Activated naive CD4-positive, alpha-beta T cell treated with anti-CD3 and anti-CD28 coated beads, Interleukin-2, amount 10 ng/mL, durations not matched to agents 7 days and 5 days (primary cell): ENCODE measurements at places on chromosomes 12 and 14.

- no peak for DNase-seq
Observed at GRCh38 chr12:4858386-4858785, 51.3 kb upstream of the KCNA1 start.

- DNase-seq = no peak
Observed at GRCh38 chr14:71534506-71534905, 397.7 kb upstream of the RGS6 start.

- no peak for DNase-seq
Observed at GRCh38 chr12:29070309-29070708, 78.8 kb upstream of the FAR2 start.

DNA sequence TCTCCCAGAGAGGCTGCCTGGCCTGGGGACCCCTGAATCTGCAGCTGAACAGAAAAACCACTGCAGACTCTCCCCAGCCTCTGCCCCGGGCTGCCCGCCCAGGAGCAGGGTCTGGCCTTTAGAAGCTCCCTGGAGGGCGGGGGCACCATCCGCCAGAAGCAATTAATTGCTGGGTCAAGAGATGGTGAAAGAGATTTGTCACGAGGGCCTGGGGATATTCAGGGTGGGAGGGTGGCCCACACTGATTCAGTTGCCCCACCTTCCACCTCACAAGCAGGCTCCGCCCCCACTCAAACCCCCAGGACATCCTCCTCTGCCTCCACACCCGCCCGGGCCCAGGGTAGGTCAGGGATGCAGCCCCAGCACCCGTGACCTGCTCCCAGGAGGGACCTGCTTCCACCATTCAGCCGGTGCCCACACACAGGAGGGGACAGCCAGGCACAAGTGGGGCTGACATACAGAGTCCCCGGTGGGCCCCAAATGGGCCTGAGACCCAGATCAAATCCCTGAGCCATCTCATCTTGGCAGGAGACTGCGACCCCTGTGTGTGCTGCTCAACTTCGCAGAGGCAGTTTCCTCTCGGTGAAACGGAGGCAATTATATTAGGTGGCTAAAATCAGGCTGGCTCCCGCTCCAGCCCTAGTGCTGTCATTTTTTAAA lies 23.0 kb downstream of the NCOR2 start:
- DNase-seq = no peak

- DNase-seq = no peak
Observed at GRCh38 chr14:84343656-84344055, 1186.3 kb upstream of the FLRT2 start.

GRCh38 chr12:48302161-48302911 lies 48.4 kb downstream of the ZNF641 start:
- DNase-seq = no peak

- peak; percentile 63 for DNase-seq
Observed at GRCh38 chr14:77026930-77027537, 1.5 kb downstream of the IRF2BPL start.

- DNase-seq = no peak
Observed at GRCh38 chr12:90235642-90236041, 527.0 kb upstream of the ATP2B1 start.

GRCh38 chr12:93387780-93388179 lies 10.1 kb downstream of the NUDT4 start:
- no peak for DNase-seq

GRCh38 chr12:111437816-111438454 lies 32.2 kb downstream of the SH2B3 start:
- DNase-seq = peak; percentile 20

DNA sequence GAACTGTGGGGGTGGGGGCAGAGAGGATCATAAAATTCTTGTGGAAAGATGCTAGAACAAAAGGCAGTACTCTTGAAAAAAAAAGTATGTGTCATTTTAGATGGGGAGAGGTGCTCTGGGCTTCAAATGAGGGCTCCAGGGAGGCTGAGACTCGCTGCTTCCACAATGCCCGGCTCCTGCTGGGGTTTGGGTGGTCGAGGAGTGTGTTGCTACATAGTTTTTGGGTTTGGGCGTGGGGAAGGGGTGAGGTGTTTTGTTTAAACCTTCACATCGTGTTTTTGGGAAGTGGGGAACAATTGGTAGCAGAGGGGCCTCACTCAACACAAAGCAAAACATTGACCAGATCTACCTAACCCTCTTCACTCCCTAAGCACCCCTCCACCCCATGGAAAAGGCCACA lies 8.1 kb downstream of the ISCA2 start:
- DNase-seq = no peak

- DNase-seq = no peak
Observed at GRCh38 chr12:45231515-45232145, 15.7 kb downstream of the ANO6 start.

DNA sequence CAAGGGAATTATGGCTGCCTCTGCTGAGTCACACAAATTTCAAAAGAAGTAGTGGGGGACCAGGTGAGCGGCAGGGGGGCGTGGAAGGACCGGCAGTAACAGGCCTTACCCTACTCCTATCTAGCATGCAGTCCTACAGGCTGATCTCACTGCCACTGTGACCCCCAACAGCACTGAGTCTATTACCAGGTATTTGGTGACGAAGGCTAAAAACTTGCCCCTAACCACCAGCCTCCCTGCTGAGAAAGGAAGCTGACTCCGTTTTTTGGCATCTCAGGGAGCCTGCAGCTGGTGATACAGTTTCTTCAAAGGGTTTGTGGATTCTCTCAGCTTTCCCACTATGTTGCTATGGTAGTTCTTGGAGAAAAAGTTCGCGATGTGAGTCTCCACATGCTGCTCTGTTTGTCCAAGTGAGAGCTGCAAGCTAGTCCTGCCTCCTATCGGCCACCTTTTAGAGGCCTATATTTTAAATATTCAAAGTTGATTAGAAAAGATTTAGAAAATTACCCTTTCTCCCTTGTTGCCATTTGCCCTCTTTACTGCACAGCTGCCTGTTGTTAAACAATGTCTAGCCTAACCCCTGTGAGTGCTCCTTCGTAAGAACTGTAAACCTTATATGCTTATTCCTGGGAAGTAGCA lies 57.1 kb upstream of the SLCO1B1 start:
- DNase-seq = no peak

- DNase-seq = peak; percentile 35
Observed at GRCh38 chr14:24670594-24670993, 36.6 kb upstream of the GZMB start.

DNA sequence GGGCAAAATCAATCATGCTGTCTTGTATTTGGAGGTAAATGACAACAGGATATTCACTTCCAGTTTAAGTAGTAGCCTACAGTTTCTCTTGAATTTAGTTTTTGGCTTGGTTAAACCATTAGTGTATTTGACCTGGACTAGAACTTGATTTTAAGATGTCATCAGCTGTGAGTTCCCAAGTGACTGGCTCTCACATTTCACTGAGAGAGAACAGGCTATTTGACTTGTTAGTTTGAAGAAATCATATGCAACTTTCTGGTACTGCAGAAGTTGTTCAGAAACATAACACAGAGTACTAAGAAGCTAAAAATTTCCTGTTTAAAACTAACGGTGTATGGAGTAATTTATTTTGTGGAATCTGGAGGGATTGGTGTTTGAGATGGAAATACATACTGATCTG lies 22.3 kb downstream of the MNAT1 start:
- DNase-seq = no peak

DNA sequence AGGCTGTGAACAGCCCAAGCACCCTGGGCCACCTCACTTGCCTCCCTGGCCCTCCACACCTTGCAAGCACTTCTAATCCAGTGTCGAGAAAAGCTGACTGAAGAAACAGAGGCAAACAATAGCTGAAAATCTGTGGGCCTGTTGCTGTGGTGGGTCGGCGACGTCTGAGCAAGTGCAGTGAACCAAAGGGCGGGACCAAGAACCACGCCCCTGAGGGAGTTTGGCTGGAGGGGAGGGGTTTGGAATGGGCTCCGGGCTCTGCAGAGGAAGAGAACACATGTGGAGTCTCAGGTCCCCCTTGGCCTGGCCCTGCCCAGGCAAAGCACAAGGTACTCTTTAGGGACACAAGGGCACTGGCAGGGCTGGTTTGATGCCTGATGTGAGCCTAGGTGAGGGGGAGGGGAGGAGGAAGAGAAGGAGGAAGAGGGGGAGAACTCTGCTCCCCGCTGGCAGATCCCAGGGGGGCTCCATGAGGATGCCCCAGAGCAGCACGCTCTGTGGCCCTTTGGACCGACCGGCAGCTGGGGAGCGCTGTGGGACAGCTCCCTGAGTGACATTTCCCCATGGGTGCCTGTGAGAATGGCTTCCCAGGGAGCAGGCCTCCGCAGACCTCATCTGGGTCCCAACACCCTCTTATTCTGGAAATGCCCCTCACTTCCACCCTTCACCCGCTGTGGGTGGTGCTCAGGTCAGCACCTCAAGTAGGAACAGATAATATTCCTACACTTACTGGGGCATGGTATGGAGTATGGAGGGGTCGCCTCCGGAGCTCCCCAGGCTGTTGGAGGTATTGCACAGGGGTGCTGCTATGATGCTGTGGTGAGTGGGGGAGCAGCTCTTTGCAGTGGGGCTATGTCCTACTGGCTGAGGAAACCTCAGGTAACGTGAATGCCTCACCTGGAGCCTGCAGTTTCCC lies 85.5 kb downstream of the CPSF2 start:
- DNase-seq = no peak

DNA sequence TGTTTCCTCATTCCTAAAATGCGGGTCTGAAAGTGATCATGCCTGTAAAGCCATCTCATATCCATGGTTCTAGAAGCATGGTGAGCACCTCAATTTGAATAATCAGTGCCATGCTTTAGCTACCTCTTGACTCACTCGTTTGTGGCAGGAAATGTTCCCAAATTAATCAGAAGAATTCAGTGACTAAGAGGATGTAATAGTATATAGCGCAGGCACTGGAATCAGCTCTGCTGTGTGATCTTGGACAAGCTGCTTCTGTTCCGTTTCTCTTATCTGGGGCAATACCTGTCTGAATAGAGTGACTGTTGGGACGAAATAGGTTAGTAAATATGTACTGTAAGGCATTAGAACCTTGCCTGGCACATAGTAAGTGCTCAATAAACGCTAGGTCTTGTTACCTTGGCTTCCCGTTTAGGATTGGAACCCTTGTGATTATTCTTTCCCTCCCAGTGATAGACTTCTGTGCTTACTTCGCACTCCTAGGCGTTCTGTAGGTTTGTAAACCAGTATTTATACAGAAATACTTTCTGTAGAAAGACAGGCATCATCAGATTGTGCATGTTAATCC lies 820 bp upstream of the SMAGP start:
- DNase-seq = no peak

DNA sequence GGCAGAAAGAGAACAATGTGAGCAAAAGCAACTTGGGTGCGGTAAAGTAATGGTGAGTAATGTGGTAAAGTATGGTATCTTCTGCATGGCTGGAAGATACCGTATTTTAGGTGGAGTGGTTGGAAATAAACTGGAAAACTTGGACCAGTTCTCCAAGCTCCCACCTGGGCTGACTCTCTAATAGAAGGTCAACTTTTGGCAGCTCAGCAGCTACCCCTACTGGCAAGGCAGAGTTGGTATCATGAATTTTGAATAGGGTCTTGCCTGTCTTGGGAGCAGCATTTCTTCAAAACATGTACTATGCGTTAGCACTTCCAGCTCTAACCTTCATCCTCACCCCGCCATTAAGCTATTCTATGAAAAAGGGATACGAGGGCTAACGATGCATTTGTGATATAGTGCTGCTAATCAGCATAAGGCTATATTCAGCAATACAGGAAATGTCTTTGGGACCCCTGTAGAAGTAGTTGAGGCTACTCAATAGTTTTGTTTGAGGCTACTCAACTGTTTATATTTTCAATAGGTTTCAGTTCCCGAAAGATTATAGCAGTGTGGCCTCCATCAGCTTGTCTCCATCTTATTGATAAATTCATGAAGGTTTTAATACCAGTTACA lies 276.3 kb upstream of the FAR2 start:
- peak; percentile 33 for DNase-seq

DNA sequence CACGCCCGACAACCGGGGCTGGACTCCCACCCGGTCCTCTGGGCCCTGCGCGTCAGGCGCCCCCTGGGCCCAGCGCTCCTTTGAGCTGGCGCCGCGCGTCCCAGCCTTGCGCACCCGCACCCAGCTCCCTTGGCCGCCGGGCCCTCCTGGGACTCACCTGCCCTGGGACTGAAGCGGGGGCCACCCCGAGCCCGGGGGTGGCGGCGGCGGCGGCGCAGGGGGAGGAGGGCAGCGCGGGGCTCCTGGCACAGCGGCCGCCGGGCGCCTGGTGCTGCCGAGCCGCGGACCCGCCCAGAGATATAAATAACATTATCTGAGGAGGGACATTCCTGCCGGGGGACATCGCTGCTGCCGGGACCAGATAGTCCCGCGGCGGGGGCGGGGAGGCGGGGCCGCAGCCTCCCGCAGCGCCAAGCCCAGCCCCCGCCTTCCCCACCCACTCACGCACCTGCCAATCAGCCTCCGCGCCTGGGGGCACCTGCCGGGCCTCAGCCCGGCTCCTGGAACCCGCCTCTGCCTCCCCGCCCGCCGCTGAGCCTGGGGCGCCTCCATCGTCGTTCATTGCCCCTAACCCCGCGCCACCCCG lies at the start of gene SPTB:
TSS of gene SPTB (minus strand) at position 273 of the 586 bp plus-strand sequence. CDS start 56,813 bp downstream, outside the sequence.
- peak; percentile 73 for DNase-seq

GRCh38 chr12:112018571-112019237 lies 5.5 kb downstream of the ERP29 start:
- no peak for DNase-seq

- no peak for DNase-seq
Observed at GRCh38 chr12:27772328-27773049, 7.5 kb upstream of the KLHL42 start.

GRCh38 chr12:43198608-43199007 lies 353.4 kb downstream of the ADAMTS20 start:
- no peak for DNase-seq

GRCh38 chr14:63383776-63384367 lies 65.1 kb upstream of the GPHB5 start:
- DNase-seq = peak; percentile 50

GRCh38 chr14:104706733-104707607 lies 17.1 kb upstream of the ADSS1 start:
- DNase-seq = no peak

- no peak for DNase-seq
Observed at GRCh38 chr14:98698341-98698740, 573.7 kb downstream of the BCL11B start.
